ENCODE measurements at places on chromosomes 16 and 17.

- no peak for DNase-seq
These were observed 34.7 kb downstream of the EPN2 start for GRCh38 chr17:19271780-19272357.

GRCh38 chr17:50689956-50690886 is 17.5 kb downstream of the ANKRD40 start:
- no peak for DNase-seq

DNA sequence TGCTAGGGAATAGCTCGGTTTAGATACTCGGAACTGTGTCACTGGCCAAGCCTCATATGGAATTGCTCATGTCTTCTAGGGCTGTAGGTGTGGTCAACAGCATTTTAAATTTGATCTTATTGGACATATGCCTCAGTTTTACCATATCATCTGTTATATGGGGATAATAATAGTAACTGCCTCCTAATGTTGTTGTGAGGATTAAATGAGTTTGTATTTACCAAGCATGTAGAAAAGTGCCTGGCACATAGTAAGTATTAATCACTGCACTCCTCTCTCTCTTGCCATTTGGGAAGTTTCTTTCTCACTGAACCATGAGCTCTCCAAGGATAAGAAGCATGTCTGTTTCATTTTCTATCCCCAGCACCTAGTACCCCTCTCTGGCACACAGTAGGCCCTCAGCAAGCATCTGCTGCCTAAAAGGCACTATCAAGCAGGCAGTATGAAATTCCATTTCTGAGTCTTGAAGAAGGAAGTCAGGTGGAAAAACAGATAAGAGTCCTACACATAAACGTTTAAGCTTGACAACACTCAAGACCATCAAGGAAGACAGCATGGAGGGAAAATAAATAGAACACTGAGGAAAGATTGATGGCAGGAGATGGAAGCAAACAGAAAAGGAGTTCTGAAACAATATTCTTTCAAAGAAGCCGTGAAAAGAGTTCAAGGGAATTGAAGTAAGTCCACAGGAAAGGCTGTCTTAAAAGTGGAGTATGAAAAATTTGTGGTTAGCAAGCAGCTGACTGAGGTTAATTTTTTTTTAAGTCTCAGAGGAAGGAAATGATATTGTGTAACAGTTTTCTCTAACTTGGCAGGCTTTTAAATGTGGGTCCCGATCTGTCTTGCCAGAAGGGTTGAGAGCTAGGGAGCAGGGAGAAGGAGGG is 2.2 kb upstream of the ATP6V0A1 start:
- DNase-seq = no peak

DNA sequence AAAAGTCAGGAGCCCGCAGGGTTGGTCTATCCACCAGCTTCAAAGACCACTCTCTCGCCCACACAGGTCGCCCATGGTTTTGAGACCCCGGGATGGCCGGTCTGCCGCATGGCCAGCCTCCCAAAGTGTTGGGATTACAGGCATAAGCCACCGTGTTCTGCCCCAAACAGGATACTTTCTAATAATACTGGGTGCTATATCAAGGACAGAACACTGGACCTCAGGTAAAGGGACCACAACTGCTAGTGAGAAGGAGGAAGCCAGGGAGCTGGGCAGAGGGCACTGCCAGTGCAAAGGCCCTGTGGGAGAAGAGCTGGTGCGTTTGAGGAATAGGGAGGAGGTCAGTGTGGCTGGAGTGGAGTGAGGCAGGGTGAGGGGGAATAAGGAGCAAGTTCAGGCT is 34.1 kb downstream of the IL21R start:
- DNase-seq = no peak

GRCh38 chr16:82293671-82294070 is 123.6 kb upstream of the MPHOSPH6 start:
- no peak for DNase-seq
